ENCODE measurements at places on chromosomes 6 and 20.

GRCh38 chr6:95959261-95959660 is 56.5 kb upstream of the FUT9 start:
- no peak for DNase-seq

- DNase-seq = no peak
Observed at GRCh38 chr6:32086661-32087573, 22.2 kb downstream of the TNXB start.

DNA sequence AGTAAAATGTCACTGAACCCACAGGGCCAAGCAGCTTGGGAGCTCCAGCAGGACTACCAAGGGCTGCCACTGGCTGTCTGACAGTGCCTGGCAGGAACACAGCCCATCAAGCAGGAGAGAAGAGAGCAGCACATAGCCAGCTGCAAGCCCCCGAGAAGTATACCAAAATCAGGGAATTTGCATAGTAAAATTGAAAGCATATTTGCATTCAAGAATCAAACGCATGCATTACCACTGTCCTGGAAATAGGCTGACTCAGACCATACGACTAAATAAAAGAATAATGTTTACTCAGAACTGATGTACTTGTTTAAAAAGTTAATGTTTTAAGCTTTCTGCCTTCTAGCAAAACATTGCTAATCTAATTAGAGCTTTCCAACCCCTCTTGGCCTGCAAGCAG is 298.1 kb downstream of the TFAP2B start:
- DNase-seq = no peak

GRCh38 chr6:39935241-39935640 is 979 bp upstream of the MOCS1 start:
- no peak for DNase-seq

- DNase-seq = no peak
Observed at GRCh38 chr6:162345051-162345511, 382.5 kb downstream of the PRKN start.

DNA sequence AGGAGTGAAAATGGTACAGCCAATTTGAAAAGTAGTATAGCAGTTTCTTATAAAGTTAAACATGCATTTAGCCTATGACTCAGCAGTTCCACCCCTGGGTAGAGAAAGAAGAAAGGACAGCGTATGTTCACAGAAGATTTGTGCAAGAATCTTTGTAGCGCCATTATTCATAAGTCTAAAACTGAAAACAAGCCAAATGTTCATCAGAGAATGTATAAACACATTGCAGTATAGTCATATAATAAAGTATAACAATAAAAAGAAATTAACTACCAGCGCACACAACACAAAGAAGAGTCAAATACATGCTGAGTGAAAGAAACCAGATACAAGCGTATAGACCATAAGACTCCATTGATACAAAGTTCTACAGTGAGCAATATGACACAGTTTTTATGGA is 294.0 kb downstream of the SAMD5 start:
- no peak for DNase-seq

GRCh38 chr6:164502833-164503232 is 806.6 kb downstream of the C6orf118 start:
- no peak for DNase-seq
